ENCODE measurements at places on chromosomes 4 and X.

- DNase-seq, result no peak
Measured at GRCh38 chr4:69727426-69727825, 33.0 kb downstream of the SULT1B1 start.

- peak; percentile 52 for DNase-seq
Measured at GRCh38 chr4:101730291-101731117, 60.0 kb upstream of the BANK1 start.

DNA sequence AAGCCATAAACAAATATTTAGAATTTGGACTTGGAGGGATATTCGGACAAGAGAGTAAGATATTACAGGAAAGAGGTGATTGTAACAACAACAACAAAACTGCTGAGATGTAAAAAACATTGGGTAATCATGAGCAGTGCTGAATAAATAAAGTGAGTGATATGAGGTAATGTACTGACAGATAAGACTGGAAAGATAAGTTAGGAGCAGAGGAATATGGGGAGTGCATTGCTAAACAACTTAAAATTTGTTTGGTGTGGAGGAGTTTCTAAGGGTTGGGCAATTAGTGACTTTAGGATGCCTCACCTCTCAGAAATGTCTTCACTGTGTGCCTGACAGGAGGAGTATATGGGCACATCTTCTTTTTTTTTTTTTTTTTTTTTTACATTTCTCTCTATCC is 637.8 kb upstream of the GRIA3 start:
- DNase-seq, result no peak

DNA sequence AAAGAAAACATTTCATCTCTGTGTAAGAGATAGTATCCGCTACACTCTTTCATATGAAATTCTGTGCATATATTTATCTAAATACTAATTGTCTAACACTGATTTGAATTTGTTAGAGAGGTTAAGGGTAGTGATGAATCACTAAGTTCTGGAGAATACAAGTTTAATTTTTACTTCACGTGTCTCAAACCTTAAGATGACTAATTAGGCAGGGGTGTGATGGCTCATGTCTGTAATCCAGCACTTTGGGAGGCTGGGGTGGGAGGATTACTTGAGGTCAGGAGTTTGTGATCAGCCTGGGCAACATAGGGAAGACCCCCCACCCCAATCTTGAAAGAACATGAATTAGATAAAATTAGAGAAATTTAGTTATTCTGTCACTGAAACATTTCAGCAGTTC is 2241.9 kb downstream of the PCDH7 start:
- no peak for DNase-seq

DNA sequence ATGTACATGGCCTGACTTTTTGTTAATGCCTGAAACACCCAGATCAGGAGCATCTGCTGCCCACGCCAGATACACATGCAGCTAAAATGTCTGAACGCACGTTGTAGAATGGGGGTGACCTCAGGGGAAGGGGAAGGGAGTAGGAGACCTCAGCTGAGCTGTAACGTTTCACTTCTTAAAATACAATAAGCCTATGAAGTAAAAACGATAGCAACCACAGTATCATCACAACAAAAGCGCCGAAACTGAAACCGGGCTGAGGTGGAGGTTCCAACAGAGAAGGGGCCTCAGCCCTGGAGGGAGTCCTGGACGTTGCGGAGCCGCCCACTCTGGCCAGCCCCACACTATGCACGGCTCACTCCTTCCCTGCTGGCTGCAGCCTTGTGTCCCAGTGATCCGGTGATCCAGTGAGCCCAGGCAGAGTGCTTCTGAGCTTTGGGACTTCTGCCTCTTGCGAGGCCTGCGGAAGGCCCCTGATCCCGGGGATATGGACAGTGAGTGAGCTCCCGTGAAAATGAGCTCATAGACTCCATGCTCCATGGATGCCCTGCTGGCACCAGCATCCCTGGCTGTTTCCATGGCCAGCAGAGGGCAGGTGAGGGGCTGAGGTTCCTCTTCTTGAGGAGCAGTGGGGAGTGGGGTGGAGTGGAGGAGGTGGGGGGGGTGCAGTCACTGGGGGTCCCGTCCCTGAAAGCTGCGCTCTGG is 52.0 kb downstream of the HMX1 start:
- DNase-seq, result no peak

DNA sequence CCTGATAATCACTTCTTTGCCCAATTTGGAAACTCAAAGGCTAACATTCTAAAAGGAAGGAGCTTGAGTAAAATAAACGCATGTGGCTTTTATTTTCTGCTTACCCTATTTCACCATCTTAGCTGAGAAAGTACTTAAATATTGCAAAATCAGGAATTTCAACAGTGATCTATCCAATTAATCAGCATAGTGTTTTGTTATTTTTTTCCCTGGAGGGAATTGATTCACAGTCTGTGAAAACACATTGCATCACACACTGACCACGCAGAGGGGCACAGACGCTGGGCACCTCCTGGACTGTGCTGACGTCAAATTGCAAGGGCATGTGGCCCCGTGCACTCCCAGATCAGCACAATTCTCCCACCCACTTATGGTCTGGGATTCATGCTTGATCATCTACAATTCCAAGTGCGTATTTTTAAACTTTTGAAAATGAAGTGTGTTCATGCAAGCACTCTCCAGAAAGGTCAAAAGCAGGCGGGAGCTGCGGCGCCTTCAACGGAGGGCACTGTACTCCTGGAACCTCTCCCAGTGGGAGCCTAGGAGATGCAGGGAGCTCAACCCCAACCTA is 320.6 kb upstream of the PPARGC1A start:
- no peak for DNase-seq

- peak; percentile 43 for DNase-seq
Measured at GRCh38 chrX:129600981-129601424, 53.8 kb downstream of the APLN start.

DNA sequence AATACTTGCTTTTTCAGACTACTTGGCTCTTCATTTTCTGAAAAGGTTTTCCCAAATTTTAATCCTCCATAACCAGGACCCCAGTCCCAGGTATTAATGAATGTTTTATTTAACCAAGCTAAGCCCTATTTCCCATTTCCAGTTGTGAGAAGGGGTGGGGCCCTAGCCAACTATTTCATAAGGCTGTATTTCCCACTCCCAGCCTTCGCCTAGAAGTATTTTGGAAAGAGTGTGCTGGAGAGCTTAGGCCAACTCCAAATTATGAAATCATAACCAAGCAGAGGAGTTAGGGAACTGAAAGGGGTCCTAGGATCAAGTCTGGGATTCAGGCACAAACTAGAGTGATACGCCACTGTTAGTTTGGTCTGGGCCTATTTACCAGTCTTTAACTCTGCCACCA is 148.4 kb upstream of the GPC4 start:
- no peak for DNase-seq

DNA sequence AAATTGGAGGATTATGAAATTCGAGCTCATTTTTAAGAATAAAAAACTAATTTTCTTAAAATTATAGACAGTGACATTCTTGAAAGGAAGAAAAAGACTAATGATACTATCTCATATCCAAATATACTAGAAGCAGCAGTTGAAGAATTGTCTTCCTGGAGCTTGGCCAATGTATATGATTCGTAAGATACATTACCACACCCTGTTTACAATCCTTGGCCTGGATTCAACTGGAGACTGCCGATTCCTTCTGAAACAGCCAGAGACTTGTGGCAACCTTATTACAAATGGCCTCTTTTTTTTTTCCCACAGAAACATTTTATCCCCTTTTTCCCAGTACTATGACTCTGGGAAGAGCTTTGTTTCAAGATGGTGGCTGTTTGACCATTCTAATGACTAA is 571.2 kb upstream of the FAT1 start:
- DNase-seq, result no peak

- no peak for DNase-seq
Measured at GRCh38 chr4:8821151-8821950, 50.3 kb downstream of the HMX1 start.

DNA sequence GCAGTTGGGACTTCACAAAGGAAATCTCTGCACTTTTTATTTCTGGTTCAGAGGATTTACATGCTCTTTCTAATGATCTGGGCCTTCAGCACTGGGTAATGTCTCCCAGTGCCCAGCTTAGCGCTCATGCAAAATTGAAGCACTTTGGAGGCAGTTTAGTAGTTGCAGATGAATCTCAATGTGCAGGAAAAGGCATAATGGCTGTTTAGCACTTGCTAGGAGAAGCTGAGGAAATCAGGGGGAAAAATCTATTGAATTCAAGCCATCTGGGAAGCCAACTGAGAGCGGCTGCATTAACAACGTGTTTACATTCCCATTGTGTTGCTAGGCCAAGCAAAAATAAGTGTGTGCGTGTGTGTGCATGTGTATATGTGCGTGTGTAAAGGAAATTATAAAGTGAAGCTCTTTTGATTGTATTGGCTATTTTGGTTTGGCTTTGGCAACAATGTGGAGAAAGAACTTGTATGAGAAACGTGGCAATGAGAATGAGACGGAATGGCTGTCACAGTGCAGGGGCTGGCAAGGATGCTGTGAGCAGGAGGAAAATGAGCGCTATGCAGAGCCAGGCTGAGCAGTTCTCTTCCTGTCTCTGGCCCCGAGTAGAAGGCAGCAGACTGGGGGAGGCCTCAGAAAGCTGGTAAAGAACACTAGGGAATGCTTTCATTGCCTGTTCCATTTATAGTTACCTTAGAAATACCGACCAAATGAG is 231.5 kb downstream of the UNC5C start:
- no peak for DNase-seq

DNA sequence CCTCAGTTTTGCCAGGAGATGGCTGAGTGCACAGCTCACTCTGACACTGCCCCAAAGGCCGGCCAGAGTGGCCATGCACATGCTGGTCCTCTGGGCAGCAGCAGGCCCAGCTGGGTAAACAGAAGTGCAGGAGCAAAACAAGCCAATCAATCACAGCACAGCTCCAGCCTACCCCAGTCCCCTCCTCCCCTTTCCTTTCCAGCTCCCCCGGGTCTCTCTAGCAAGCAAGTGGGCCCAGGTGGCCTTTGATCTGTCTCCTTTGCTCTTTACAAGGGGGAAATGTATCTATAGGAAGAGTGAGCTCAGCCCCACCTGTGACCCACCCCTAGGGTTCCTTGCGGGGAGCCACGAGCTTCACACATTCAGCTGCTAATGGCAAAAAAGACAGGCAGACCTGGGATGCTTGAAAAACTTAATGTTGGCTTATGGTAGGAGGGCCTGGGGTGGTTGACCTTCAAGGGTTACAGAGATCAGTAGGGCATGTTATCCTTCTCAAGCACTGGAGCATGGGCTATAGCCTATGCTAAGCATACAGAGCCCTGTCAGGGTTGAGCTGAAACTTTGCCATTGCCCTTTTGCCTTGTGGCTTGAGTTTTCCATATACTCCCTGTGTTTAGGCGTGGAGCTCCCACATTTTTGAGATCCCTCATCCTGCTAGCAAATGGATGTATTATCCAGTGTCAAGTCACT is 57.8 kb upstream of the PLAC1 start:
- no peak for DNase-seq

- peak; percentile 59 for DNase-seq
Measured at GRCh38 chr4:107736924-107737448, 17.0 kb upstream of the PAPSS1 start.

- no peak for DNase-seq
Measured at GRCh38 chrX:40855411-40855810, 120.1 kb upstream of the MED14 start.

DNA sequence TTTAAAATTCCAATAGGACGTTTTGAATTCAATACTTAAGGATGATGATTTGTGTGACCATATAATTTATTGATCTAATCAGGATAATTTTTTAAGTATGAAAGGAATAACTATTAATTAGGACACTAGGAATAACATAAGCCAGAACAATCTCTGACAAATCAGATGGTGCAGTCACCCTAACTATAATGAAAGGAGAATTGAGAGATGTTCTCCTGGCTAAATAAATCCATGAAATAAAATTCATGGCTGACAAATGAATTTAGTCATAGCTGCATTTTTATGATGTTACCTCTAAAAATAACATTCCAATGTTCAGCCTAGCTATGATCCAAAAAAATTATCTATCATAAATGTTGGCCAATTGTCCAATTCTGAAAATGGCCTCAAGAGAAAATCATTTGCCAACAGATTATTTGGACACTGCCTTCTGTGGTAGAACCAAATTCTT is 190.6 kb upstream of the NEIL3 start:
- no peak for DNase-seq

DNA sequence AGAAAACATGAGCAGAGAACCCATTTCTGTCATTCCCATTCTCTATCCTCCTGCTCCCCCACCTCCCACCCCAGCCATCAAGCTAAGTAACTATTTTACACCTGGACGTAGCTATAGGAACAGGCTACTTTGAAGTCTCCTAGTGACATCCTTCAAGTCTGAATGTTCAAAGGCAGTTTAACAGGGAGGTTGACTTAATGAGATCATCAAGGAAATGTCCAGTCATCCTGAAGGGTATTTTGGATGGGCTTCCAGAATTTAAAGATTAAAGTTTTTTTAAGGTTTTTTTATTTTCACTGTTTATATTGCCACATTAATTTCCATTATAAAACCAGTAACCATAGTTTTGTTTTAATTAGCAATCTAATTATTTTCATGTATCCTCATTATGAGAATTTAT is 41.1 kb downstream of the HPF1 start:
- no peak for DNase-seq
